NCI-H1092 treated with DMSO at 0.1 percent for 48 hours (cell line): ENCODE measurements at places on chromosomes 13 and 19.

GRCh38 chr19:48991873-48992580 lies 1.1 kb downstream of the GYS1 start:
- no peak for DNase-seq

DNA sequence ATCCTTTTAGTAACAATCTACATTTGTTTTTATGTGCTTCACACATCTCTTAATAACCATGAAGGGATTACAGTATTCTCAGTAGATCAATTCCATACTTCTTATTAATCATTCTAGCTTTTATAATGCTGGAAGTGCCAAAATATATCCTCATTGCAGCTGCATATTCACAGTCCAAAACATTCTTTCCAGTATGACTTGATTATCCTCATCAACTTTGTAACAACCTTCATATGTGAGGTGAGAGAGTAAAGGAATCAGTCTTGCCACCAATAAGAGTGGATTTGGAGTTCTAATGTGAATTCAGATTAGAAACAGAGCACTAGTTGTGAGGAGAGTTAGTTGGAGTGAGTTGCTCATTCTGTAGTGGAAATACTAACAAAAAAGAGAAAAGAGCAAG lies 208.0 kb upstream of the SPRY2 start:
- DNase-seq, result no peak

DNA sequence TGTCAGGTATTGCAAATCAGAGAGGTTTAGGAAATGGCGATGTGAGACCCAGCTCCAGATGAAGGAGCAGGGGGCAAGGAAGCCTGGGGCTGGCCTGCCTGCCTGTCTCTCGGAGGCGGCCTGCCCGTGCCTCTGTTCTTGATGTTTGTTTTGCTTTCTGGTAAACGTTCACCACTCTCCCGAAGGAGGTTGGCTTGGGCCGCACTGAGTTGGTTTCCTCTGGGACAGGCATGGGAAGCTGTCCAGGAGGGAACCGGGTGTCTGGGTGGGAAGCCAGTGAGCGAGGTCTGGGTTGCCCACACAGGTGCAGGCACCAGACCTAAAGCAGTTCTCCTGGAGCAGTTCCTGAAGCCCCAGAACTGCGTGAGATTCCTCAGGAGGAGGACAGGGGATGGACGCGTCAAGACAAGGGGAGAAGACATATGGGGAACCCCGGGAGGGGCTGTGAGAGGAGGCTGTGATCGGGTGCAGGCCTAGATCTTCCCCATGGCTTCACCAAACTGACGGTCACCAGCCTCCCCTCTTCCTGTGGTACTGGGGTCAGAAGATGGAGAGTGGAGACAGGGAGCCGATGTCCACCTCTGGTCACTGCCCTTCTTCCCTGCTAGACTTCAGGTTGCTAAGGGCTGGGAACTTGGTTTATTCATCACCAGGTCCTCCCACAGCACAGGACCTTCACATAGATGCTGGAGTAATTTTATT lies 15.2 kb downstream of the COL4A2 start:
- DNase-seq, result no peak

DNA sequence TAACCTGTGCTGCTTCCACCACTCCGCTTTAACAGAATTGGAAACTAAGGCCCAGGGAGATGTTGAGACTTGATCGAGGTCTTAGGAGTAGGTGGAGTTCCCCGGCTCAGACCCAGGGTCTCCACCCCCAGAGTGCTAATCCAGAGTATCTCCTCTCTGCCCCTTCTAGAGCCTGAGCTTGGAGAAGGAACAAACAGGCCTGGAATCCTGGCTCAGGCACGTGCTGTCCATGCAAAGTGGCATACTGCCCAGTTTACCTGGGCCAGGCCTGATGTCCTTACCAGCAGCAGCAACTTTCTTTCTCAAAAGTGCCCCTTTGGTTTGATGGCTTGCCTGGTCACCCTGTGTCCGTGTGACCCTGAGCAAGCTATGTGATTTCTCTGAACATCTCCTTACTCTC lies 3.7 kb downstream of the SYNGR4 start:
- DNase-seq, result no peak

GRCh38 chr13:113959198-113959597 lies 14.7 kb downstream of the C13orf46 start:
- DNase-seq, result no peak

GRCh38 chr13:99496184-99497142 lies 4.8 kb upstream of the TM9SF2 start:
- DNase-seq, result no peak

- no peak for DNase-seq
Measured at GRCh38 chr13:94216476-94216875, 263.0 kb downstream of the DCT start.

DNA sequence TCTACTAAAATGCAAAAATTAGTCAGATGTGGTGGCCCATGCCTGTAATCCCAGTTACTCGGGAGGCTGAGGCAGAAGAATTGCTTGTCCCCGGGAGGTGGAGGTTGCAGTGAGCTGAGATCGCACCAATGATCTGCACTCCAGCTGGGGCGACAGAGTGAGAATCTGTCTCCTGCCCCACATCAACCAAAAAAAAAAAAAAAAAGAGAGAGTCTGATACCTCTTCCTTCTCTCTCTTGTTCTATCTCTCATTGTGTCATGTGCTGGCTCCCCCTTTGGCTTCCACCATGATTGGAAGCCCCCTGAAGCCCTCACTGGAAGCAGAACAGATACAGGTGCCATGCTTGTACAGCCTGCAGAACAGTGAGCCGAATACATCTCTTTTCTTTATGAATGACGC lies 20.4 kb downstream of the CLEC11A start:
- no peak for DNase-seq

DNA sequence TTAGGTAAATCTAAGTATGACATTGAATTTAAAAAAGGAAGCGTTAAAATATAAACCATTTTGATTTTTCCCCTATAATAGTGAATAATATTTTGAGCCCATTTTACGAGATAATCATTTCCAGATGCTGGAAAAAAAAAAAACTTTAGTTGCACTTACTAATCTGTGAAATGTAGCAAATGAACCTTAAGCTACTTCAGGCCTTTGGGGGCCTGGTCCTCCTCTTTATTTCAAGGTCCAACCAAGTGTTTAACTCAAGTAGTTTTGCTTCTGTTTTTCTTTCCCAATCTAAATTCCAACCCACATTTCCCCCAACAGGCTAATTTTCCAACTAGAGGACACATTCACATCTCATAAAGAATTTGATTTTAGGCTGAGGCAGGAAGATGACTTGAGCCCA lies 101.2 kb downstream of the TNFRSF19 start:
- DNase-seq, result no peak
